Activated CD8-positive, alpha-beta memory T cell treated with anti-CD3 and anti-CD28 coated beads for 24 hours (primary cell): ENCODE measurements at places on chromosomes 7 and 10.
A peak's percentile ranks its signal among the peaks of the same experiment; 100 is the strongest.

DNA sequence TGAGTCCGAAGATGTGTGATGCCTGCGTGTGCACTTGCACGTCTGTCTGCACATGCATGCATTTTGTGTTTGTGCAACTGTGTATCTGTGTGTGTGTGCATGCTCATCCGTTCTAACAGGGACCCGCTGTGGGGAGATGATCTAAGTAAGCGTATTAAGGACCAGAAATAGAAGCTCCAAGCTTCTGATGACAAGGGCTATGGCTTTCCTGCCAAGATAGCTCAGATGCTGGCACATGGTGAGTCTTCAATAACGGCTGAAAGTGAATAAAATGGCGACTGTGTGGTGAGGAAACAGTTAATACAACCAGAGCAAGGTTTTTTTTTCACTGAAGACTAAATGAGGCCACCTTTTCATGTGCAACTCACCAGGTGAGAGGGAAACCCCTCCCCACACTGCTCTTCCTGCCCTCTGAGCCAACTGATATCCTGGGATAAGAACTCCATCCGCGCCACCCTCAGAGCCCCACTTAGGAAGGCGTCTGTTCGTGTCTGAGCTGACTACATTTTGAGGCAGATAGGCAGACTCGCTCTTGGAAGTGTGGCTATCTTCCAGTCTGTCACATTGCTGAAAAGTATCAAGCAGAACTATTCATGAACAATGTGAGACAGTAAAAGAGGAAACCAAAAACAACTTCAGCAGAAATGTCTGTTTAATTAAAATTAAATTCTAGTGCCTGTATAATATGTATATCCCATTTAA, 47.4 kb upstream of the TCERG1L start:
- DNase-seq: no peak

GRCh38 chr10:116281775-116282174, 8.8 kb upstream of the GFRA1 start:
- no peak for DNase-seq

DNA sequence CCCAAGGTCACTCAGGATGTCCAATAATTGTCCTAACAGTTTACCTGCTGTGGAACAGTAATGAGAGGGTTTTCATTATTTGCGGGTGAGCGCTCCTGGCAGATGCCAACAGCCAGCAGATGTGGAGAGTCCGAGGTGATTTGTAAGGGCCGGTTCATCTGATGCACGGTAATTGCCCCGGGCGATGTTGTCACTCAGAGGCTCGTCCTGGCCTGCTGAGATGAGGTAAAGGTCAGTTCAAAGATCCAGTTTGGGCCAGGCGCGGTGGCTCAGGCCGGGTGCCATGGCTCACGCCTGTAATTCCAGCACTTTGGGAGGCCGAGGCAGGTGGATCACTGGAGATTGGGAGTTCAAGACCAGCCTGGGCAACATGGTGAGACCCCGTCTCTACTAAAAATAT, 16.9 kb downstream of the LHPP start:
- DNase-seq: no peak

DNA sequence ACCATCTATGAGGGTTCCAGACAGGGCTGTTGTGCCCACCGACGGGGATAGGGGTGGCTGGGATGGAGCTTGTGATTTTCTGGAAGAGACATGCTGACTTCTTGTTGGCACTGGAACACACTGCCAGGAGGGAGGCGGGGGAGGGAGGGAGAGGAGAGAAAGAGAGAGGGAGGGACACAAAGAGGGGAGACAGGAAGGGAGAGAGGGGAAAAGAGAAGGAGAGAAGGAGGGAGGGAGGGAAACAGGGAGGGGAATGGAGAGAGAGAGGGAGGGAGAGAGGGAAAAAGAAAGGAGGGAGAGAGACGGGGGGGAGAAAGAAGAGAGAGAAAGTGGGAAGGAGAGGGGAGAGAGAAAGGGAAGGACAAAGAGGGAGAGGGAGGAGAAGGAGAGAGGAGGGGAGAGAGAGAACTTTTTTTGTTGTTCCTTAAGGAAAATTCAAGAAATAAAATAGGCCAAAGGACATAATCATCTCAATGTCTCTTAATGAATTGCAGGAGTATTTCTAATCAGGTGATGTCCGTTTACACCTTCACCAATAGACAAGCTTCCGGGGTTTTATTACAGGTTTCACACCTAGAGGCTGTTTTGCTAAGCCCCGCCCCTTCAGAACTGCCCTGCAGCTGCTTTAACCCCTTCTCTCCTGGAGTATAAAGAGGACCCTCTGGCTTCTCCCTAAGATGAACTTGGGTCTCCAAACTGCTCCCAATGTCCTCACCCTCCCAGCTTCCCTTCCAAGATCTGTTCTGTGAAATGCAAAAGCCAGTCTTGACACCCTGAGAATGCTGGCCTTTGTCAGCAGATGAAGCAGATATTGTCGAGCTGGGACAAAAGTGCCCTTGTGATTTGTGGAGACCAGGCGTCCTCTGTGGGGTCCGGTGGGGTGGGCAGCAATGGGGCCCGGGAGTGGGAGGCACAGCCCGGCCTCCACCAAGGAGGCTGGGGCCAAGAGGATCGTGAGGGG, 82.0 kb upstream of the GTF2IRD1 start:
- no peak for DNase-seq

- DNase-seq: no peak
Observed at GRCh38 chr7:23765943-23766342, 55.9 kb downstream of the STK31 start.

GRCh38 chr10:36789974-36790373, 335.4 kb upstream of the ANKRD30A start:
- no peak for DNase-seq

DNA sequence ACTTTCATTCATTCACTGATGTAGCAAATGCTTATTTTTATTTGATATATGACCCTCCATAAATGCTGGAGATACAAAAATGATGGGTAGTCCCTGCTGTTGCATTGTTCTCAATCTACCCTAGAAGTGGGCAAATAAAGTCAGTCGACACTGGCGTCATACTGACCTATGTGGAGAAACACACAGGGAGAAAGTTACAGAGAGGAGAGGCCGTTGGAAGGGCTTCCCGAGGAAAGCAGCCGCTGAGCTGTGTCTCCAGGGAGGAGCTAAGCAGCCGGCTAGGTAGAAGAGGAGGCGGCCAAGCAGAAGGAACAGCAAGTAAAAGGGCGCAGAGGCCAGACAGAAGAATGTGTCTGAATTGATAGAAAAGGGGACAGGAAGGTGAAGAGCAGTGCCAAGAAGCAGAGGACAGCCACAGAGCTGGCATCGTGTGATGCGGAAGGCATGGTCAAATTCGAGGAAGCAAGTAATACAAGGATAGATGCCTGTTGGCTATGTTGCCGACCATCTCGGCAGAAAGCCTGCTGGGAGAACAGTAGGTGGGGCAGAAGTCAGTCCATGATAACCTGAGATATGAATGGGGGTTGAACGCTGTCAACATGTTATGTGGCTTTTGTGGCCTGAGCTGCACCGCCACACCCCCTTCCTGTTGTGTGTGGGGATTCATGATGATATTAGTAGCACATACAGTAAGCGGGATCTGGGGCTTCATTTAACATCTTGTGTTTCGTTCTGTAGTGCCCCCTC, 25.9 kb downstream of the ST8SIA6 start:
- peak; percentile 74 for DNase-seq

DNA sequence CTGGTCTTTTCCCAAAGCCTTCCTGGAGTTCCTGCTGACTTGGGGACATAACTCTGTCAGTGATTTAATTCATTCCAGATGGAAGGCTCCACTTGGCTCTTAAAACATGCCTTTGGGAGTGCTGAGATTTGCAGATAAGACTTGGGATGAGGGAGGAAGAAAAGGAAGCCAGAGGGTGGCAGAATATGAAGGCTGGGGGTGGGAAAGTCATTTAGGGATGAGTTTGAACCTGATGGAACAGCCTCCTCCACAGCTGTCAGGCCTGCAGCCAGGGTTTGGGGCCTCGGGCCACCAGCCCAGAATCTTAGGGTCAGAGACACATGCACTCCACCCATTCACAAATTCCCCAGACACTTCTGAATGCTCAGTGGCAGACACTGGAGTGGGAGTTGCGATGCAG, 28.4 kb upstream of the EIF5AL1 start:
- no peak for DNase-seq

DNA sequence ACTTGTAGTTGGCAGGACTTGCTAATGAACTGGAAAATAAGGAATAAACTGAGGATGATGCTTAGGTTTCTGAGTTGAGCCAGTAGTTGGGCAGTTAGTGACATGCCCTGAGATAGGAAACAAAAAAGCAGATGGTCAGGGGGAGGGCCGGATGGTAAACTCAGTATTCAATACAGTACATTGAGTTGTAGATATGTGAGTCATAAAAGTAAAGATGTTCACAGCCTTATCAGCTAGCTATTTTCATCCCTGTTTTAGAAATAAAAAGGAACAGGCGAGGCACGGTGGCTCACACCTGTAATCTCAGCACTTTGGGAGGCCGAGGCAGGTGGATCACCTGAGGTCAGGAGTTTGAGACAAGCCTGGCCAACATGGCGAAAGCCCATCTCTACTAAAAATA, 22.2 kb upstream of the NRBF2 start:
- DNase-seq: no peak

DNA sequence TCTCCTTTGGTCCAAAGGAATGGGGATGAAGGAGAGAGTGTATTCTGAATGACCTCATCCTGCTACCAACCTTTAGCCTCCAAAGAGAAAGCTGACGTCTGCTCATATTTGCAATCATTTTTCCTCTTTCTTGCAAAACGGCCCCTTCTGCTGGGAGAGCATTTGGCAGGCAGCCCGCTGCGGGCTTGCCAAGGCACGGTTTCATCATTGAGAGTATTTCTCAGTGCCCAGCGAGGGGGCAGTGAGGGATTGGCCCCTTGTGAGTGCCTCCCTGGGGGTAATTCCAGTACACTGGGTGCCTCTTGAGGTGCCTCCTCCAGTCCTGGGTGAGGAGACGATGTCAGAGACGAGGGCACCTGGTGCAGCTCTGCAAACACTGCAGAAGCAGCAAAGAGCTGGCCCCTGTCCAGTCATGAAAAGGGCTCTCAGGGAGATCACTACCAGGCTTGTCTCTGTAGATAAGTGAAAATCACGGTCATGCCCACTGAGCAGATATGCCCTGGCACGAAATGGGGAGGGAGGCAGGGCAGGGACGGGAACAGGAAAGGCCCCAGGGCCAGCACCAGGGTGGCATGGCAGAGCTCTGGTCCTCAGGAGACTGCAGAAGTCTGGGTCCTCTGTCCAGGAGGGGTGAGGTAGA, 48.7 kb upstream of the SHH start:
- peak; percentile 37 for DNase-seq

- no peak for DNase-seq
Observed at GRCh38 chr10:8437896-8438295, 383.4 kb downstream of the GATA3 start.

DNA sequence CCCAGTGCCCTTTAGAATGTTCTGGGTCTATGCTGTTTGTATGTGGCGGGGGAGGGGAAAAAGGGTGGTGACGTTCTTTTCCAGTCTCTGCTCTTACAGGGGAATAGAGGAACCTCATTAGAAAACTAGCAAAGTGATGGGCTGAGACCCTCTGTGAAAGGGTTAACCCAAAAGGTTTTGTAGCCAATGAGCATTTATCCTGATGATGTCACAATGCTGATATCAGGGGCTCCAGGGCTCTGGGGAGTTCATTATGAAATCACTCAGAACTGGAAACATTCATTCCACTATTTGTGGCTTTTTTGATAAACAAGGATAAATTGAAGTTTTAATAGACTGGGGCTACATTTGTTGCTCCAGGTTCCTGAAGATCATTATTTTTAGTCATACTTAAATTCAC, 71.7 kb downstream of the ARID5B start:
- no peak for DNase-seq

- DNase-seq: no peak
Observed at GRCh38 chr7:77838929-77839491, 40.4 kb downstream of the PHTF2 start.

GRCh38 chr10:529468-530230, 159.8 kb downstream of the DIP2C start:
- DNase-seq: no peak

GRCh38 chr10:35503578-35503977, 101.6 kb upstream of the GJD4 start:
- no peak for DNase-seq

DNA sequence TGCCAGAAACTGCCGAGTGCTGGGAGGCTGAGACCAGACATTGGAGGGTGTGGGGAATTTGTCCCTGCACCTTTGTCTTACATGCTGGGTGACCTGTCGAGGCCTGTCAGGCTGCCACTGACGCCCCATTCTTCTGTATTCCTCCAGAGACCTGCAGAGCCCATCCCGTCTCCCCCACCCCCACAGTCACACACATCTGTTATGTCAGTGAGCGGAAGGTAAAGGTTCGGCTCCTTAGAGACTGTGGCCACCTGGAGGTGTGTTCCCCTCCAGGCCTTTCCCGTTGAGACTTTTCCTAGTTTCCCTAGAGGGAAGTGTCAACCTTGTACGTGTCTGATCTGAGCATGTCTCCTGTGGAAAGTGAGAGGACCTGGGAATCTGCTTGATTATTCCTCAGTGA, 84.5 kb downstream of the ATXN7L1 start:
- no peak for DNase-seq

GRCh38 chr7:120709972-120710320, 148.0 kb downstream of the TSPAN12 start:
- DNase-seq: no peak

GRCh38 chr7:3710531-3710930, 409.5 kb downstream of the SDK1 start:
- DNase-seq: no peak

- DNase-seq: no peak
Observed at GRCh38 chr7:80860554-80860953, 58.3 kb downstream of the SEMA3C start.

GRCh38 chr10:91201213-91201996, 19.1 kb upstream of the PCGF5 start:
- DNase-seq: no peak

DNA sequence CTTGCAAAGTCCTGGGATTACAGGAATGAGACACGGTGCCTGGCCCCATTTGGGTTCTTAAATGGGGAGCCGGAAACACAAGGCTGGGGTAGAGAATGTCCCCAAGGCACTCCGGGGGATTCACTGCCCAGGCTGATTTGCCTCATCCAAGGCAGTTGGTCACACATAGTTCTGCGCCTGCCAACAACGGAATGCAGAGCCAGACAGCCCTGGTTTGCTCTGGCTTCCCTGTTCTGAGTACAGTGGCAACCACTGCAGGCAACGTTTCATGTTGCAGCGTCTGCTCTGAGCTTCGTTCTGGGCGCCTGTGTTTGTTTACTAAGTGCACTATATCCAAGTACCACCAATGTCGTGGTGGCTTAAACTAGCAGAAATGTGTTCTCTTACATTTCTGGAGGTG, 61.7 kb upstream of the C1QL3 start:
- no peak for DNase-seq
